Hair follicular keratinocyte (primary cell): ENCODE measurements at places on chromosomes 4 and X. TPM values are rescaled to one million over a fixed set of nuclear protein-coding genes. Genes with fewer than 3 reads are reported as not detected.

Gene POF1B
- 3.2 and 9.1 TPM in 2 replicates for total RNA-seq

Gene IL3RA
- not detected in 2 replicates for total RNA-seq

Gene EXOC1L
- total RNA-seq: not detected in 2 replicates

Gene FAM47E
- total RNA-seq: not detected in 2 replicates

Gene CLGN
- 0.15 and 0.78 TPM in 2 replicates for total RNA-seq

Gene WNK3
- 0.31 and 0.53 TPM in 2 replicates for total RNA-seq

Gene NDP
- total RNA-seq: not detected in 2 replicates

Gene MFAP3L
- 2.0 and 3.1 TPM in 2 replicates for total RNA-seq

Gene TCP11X2
- not detected in 2 replicates for total RNA-seq

Gene LEF1
- total RNA-seq: 2.5 and 3.3 TPM in 2 replicates

Gene BEND2
- total RNA-seq: not detected in 2 replicates

Gene CSAG2
- not detected in 2 replicates for total RNA-seq

Gene SLC35A2
- total RNA-seq: 22.4 and 28.7 TPM in 2 replicates

Gene JCHAIN
- not detected in 2 replicates for total RNA-seq

Gene TEX13B
- not detected in 2 replicates for total RNA-seq

Gene THAP9
- total RNA-seq: 1.3 and 2.4 TPM in 2 replicates

Gene NELFA
- total RNA-seq: 19.2 and 28.0 TPM in 2 replicates

Gene TEC
- 0.08 TPM in 1 of 2 replicates, not detected in the other for total RNA-seq

Gene UNC5C
- 0.04 TPM in 1 of 2 replicates, not detected in the other for total RNA-seq
